HFFc6 (cell line): ENCODE measurements at places on chromosomes 5 and 9. TPM values are rescaled to one million over a fixed set of nuclear protein-coding genes. Genes with fewer than 3 reads are reported as not detected.
A peak's percentile ranks its signal among the peaks of the same experiment; 100 is the strongest.

- no peak for DNase-seq
These were observed 67.7 kb downstream of the MEGF10 start for GRCh38 chr5:127358284-127358683.

GRCh38 chr5:6760686-6761085 is 47.5 kb downstream of the TENT4A start:
- DNase-seq = no peak

- DNase-seq = peak; percentile 82
These were observed at the start of gene ZNF354C for GRCh38 chr5:179060116-179061008. ZNF354C (plus strand) TSS chr5:179060373; CDS start chr5:179062069, 1,696 bp downstream.

PCDHA3 gene
- total RNA-seq = 0.04 to 0.05 TPM in 2 of 3 replicates, not detected in the other
